KBM-7 (cell line): ENCODE measurements at places on chromosomes 3 and 15.

GRCh38 chr15:71348597-71348996 is 233.3 kb downstream of the THSD4 start:
- no peak for DNase-seq

DNA sequence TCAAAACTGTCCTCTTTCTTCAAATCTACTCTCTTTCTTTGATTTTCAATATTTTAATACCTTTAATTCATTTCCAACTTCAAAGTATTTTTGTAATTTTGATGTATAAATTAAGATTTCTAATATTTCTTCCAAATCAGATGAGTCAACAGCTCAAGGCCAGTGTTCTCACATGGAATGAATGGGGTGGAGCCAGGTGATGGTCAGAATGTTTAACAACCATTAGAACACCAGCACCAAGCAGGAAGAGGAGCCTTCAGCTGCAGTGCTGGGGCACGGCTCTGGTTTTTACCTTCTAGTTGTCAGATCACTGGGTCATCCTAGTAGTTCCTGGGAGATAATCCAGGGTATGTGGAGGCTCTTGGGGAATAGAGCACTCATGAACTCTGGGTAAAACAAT is 494.5 kb upstream of the PDZRN3 start:
- no peak for DNase-seq

- DNase-seq, result no peak
These were observed 353.6 kb downstream of the SHQ1 start for GRCh38 chr3:72494626-72495025.

DNA sequence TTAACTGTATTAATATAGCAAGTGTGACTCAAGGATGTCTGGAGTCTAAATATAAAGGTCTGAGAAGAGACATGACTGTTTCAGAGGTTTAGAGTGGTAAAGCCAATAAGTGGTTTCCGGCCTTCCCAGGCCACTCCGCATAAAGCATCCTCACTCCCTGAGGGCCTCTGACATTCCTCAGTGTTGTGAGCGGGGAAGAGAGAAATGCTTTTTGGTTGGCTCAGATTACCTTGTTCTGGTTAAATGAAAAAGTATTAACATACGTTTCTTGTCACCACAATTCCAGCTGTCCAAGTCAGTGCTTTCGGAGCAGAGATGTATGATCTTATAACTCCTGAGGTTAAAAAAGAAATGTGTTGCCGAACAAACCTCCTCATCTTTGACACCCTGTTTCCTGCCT is 103.8 kb downstream of the RBMS3 start:
- no peak for DNase-seq

DNA sequence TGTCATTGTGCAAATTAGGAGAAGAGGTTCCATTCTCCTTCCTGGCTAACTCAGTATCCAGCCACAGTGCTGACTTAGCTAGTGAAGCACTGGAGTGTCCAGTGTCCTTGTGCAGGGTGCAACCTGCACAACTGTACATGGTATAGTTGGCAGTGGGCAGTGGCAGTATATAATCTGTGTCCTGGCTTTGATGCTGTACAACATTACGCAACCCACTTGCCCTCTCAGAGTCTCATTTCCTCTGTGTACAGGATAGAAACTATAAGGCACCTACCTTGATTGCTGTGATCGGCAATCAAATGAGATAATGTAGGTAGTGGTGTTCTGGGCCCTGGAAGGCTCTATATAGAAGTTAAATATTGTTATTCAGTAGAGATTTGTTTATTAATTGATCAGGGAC is 333.6 kb downstream of the CLSTN2 start:
- no peak for DNase-seq
